ENCODE measurements at places on chromosomes 12 and 14.

DNA sequence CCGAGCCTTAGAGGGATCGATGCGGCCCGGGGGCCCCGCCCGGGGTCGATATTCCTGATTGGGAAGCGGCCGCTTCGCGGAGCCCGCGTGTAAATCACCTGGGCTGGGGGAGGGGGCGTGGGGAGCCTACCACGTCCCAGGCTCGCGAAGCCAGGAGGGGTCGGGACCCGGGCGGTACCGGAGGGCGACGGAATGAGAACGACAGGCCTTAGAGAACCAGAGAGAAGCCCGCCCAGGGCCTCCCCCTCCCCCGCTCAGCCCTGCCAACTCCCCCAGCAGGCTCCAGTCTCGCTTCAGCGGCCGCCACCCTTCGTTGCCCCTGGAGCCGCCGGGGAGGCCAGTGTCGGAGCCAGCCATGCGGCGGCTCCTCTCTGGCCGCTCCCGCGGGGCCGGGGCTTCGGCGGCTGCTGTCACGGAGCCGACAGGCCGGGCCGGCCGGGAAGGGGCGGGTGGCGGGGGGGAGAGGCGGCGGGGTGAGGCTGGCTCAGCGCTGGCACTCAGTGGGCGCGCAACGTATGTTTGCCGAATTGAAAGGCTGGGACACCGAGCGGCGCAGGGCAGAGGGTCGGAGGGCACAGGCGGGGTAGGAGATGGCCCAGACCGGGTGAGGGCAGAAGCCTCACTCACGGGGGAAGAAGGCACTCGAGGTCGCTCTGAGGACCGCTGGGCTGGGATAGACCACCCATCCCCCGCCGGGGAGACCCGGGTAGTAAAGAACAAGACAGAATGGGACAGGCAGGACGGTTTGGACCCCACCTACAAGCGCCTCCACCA, 1.4 kb upstream of the DNAJC22 start:
- no peak for DNase-seq

DNA sequence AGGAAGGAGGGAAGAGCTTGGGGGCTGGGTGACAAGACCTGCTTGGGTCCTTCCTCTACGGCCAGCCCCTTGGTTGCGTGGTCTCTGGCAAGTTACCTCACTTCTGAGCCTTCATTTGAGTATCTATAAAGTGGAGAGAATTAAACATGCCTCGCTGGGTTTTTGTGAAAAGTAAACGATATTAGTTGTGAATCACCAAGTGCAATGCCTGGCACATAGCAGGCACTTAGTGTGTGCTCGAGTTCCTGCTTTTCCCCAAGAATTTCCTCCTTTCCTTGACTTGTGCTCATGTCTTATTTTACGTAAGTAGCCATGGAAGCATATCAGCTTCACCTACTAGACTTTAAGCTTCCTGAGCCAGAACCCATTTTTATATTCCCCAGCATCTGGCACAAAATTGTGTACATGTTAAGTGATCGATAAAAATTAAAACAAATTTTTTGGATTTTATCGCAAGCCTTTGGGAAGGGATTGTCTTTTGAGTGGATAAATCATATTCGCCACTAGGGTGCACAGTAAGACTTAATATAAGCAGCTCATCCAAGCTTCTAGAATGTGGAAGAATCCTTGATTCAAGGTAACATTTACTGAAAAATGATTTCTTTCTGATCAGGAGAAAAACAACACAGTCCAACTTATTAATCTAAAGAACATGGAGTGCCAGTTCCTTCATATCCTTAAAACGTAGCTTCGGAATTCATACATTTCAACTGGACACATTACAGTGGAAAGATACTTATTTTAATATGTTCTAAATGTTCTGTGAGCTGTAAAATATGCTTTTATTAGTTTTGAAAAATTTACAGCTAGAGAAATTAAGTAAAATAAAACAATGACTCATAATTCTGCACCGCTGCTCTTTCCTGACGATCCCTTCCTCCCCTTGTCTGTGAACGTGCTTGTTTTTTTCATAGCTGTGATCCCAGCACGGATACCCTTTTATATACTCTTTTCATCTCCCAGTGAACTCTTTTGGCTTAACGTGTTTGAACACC, 62.0 kb downstream of the SLC25A47 start:
- no peak for DNase-seq

DNA sequence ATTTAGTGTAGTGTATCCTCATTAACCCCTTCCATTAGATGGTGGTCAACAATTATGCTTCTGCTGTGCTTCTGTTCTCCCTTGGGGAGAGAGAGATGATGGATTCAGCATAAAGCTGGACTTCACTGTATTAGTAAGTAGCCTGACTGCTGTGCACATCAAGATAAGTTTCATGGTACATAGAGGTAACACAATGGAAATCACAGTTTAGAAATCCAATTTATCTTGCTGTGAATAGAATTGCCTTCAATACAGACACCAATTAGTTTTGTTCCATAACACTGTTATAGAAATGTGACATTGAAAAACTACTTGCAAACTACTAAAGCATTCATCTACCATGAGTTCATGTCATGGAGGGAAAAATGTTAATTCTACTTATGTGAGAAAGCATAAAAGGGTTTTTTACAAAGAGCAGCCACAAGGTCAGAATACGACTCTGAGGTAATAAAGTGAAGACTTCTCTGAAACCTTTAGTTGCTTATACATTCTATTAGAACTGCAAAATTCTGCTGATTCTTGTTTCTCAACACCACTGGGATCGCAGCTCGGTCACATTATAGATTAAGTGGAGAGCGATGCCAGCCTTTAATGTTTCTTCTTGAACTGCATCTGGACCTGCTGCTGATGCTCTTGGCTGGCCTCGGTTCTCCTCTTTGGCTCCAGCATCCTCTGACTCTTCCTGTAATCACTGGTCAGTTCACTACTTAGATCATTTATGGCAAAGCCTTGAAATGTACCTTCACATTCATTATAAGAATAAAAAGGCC, 190.8 kb downstream of the ATP23 start:
- DNase-seq, result no peak

DNA sequence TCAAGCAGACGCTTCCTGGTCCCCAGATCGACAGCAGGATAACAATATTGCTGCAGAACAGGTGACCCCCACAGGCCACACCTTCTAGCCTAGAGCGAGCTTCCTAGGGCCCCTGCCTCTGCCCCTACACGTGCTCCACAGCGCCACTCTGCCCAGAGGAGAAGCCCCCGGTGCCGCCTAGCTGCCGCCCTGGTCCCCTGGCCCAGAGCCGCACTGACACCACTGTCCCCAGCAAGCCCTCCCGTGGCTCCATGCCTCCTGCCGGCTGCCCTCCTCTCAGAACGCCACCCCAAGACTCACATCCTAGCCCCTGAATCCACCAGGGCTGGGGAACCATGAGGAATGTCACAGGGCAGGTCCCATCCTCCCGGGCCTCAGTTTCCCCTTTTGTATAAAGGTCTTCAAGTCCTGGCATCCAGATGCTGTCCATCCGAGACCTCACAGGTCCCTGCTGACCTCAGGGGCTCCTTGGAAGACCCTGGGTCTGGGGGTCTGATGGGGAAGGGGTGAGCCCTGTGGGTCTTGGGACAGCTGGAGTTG, 31.0 kb downstream of the JAG2 start:
- no peak for DNase-seq

GRCh38 chr12:47901718-47902093, 3.1 kb downstream of the VDR start:
- DNase-seq, result no peak

GRCh38 chr12:47351526-47351925, 271.8 kb upstream of the AMIGO2 start:
- DNase-seq, result no peak

- DNase-seq, result no peak
Observed at GRCh38 chr12:106452309-106452708, 94.8 kb downstream of the POLR3B start.

DNA sequence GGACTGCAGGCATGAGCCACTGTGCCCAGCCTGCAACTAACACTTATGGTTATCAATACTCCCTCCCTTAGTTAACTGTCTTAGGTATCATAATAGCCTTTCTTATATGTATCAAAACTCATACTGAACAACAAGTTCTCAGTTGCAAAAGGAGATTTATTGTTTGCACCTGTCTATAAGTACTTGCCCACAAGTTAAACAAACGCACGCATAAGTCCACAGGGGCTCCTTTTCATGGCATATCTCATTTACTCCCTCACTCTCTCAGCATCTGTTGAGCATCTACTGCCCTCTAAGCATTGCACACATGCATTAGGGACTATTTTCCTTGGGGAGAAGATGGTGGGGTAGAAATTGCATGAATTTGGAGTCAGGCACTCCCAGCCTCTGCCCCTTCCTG, 46.7 kb upstream of the CORO1C start:
- no peak for DNase-seq

GRCh38 chr12:16012117-16012516, 101.0 kb downstream of the DERA start:
- DNase-seq, result no peak

DNA sequence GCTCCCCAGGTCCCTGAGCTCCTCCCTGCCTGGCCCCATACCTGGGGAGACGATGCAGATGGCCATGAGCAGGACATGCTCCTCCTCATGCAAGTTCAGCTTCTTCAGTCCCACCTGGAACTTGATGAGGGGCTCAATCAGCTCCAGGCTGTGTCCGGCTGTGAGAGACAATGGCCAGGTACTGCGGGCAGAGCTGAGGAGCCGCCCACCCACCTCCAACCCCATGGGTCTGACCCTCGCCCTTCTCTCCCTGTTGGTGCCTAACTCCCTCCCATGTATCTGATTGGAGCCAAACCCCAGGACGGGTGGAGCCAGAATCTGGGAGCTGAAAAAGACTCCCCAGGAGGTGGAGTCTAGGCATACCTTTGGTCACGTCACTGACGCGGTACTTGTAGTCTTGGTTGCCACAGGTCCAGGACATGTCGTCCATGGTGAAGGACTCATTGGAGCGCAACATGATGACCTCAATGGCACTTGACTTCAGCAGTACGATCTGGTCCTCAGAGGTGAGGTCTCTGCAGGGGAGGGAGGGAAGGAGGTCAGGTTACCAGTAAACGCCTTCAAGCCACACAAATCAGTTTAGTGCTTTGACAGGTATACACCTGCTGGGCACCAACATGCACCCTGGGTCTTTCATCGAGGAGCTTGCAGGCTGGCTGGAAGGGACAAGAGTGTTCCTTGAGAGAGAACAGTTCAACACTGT, 26.7 kb upstream of the HDAC7 start:
- DNase-seq, result no peak

GRCh38 chr14:22268875-22269274, 320.1 kb downstream of the DAD1 start:
- no peak for DNase-seq

- no peak for DNase-seq
Observed at GRCh38 chr12:98533723-98534251, 18.4 kb downstream of the TMPO start.

GRCh38 chr12:70590051-70590450, 47.2 kb downstream of the PTPRB start:
- DNase-seq, result peak; percentile 20

DNA sequence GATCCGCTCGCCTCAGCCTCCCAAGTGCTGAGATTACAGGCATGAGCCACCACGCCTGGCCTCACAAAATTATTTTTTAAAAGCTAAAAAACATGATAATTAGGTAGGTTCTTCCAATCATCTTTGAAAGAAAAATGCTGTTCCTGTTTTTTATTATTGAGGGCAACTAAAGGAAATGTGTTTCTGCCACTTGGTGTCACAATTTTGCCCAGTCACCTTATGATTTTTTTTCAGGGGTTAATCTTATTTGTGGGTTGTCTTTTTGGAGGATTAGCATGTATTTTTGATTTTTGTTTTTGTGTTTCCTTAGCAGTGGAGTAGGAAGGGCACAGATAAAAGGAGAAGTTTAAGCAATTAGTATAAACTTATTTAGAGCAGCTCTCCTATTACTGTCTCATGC, 79.8 kb downstream of the PRORP start:
- DNase-seq, result no peak

- no peak for DNase-seq
Observed at GRCh38 chr12:64064706-64065105, 157.4 kb downstream of the KICS2 start.

DNA sequence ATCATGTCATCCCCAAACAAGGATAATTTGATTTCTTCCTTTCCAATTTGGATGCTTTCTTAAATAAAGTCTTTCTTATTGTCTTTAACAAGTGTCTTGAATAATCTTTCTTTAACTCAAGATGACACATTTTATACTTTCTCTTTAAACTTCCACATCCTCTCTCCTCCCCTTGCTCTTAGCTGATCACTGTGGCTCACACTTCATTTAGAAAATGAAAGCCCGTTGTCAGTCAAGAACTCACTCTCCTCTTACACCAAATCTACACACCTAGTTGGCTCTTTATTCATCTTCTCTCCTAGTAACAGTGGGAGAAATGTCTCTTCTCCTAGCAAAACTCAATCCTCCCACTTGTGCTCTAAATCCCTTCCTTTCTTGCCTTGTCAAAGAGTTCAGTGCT, 10.4 kb upstream of the RMST start:
- no peak for DNase-seq

DNA sequence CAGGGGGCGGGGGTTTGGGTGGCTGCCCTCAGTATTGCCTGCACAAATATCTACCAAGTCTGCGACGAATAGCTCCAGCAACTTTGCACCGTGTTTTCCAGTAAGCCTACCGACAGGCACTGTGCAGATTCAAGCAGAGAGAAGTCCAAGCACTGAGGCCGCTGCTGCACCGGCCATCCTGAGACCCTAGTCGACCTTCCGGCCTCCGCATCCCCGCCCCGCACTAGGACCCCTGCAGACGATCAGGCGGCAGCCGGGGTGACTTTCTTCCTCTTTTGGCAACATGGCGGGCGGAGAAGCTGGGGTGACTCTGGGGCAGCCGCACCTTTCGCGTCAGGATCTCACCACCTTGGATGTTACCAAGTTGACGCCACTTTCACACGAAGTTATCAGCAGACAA, at the start of gene EIF2S3B:
Gene EIF2S3B, plus strand, starts transcription at position 271 of the 400 bp plus-strand sequence. Its CDS starts 13 bp downstream, at position 284.
- DNase-seq, result no peak

DNA sequence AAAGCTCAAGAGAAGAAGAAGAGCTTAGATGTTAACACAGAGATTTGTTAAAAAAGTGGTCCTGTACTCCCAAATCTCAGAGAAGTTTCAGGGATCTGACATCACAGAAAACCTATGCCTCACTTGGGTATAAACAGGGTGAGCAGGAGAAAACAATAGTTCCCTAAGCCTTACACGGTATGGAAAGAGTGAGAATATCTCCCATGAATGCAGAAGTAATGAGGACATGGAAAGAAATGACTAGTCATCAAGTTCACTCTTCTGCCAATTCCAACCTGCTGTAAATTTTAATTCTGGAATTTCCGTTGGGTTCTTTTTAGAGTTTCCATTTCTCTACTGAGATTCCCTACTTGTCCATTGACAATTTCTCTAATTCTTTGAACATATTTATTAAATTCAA, 6.2 kb upstream of the PTGER2 start:
- no peak for DNase-seq

DNA sequence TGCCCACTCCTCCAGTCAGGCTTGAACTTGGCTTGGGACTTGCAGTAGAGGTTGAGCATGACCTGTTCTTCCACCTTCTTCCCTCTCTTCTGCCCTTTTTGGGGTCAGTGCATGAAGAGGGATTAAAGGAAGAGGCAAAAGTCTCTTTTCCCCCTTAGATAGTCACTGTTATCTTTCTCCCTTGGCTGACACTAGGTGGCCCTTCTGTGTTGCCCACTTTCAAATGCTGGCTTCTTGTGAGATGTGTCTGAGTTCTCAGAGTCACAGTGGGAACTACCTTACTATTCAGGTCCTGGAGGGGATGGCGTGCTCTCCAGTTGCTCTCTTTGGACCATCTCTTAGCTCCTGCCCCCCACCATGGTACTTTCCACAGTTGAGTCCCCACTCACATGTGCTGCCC, 73.6 kb downstream of the GPR65 start:
- DNase-seq, result no peak
